DND-41 (cell line): ENCODE measurements at places on chromosomes 7 and 10.

GRCh38 chr7:18313965-18314364, 181.6 kb upstream of the HDAC9 start:
- no peak for DNase-seq

- DNase-seq: no peak
Observed at GRCh38 chr10:49611816-49612512, 1.9 kb downstream of the SLC18A3 start.

- no peak for DNase-seq
Observed at GRCh38 chr10:71219918-71220688, 7.7 kb downstream of the UNC5B start.

- no peak for DNase-seq
Observed at GRCh38 chr7:25840209-25840792, 311.7 kb upstream of the NFE2L3 start.

GRCh38 chr7:4835398-4836205, 26.2 kb downstream of the PAPOLB start:
- no peak for DNase-seq

DNA sequence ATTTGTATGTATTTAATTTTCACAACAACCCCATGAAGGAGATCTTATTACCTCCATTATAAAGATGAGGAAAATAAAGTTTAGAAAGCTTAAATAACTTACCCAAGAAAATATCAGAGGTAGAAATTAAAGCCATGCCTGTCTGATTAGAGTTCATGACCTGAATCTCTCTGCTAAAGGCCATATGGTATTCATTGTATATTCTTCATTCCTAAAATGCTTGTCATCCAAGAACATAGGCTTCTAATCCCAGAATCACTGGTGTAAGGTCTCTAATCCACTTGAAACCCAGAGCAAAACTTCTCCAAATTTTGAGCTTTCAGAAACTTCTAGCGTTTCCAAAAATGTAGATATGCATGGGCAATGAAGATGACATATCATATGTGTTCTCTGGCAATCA, 72.3 kb upstream of the YAE1 start:
- no peak for DNase-seq

DNA sequence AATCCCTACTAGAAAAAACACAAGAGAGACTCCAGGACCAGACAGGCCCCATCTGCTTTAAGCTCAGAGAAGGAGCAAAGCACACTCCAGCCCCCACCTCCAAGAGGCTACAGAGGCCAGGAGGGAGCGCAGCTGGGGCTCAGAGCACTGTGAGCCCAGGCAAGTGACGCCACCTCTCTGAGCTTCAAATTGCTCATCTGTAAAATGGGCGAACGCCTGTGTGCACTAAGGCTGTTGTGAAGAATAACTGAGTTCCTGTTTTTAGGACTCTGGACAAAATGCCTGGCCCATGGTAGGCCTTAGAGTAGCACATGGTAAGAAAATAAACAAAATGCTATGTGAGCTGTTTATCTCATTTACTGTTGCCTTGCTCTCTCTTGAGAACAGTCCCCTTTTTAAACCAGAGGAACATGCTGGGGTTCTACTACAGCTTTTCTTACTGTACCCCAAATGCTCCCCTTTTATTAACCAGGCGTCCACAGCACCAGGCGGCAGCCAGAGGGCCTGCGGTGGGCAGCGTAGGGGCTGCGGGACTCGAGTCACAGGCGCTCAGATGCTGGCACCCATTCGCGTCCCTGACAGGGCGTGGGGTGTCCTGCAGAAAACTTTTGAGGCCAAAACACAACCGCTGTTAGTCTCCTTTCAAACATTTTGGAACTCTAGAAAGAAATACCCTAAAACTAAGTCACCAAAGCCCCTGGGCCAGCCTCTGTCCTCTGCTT, 103.8 kb downstream of the TAX1BP1 start:
- DNase-seq: no peak

- DNase-seq: no peak
Observed at GRCh38 chr7:2440608-2441245, 35.5 kb downstream of the GRIFIN start.

GRCh38 chr10:106557951-106558733, 606.4 kb downstream of the SORCS1 start:
- no peak for DNase-seq

DNA sequence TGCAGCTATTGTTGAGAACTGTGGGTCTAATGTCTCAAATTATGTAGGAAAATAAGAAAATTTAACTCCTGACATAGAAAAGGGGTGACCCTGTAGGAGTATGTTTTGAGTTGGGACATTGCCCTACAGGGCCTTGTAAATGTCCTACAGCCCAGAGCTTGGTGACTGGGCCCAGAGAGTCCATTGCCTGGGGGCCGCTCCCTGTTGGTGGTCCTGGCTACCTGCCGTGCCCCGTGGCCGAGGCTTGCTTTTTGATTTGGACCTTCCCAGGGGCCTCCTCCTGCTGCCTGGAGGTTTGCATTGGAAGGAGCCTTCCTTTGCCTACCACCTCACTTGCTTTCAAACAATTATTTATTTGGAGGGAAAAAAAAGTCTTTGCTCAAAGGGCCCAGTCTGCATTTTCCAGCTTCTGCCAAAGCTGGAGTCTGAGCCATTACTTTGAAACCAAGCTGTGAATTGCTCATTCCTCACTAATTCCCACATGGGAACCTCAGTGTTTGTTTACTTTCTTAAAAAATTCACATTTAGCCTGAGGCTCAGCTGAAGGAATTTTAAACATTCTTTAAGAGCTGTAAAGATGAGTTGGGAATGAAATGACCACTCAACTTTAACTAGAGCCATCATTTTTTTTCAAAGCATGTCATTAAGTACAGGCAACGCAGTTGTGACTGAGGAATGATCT, 355.0 kb downstream of the GLRX3 start:
- no peak for DNase-seq

- DNase-seq: no peak
Observed at GRCh38 chr10:18087355-18087754, 52.9 kb upstream of the CACNB2 start.

- no peak for DNase-seq
Observed at GRCh38 chr10:97863808-97864207, 14.2 kb downstream of the GOLGA7B start.

GRCh38 chr10:45811075-45811474, 36.2 kb downstream of the AGAP4 start:
- DNase-seq: no peak

DNA sequence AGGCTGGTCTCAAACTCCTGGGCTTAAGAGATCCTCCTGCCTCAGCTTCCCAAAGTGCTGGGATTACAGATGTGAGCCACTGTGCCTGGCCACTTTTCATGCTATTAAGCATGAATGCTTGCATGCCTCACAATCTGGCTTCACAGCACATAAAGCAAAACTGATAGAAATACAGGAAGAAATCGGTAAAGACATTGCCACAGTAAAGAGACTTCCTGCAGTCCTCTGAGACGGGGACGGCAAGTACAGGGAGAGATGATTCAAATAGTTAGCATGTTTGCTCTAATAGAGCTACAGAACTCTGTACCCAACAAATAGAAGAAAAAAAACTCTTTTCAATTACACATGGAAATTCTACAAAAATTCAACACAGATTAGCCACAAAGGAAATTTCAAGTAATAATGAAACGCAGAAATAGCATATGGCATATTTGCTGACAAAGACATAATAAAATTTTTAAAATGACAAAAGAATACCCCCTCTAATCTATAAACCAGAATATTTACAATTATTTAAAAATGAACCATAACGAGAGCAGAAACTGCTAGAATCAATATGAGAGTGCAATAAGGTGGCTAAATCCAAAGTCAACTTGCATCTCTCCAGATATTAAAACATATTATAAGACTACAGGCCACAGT, 32.3 kb downstream of the CARD11 start:
- DNase-seq: no peak

GRCh38 chr10:49605216-49605938, 4.7 kb upstream of the SLC18A3 start:
- peak; percentile 1 for DNase-seq

GRCh38 chr7:70068531-70068930, 470.3 kb downstream of the AUTS2 start:
- no peak for DNase-seq

DNA sequence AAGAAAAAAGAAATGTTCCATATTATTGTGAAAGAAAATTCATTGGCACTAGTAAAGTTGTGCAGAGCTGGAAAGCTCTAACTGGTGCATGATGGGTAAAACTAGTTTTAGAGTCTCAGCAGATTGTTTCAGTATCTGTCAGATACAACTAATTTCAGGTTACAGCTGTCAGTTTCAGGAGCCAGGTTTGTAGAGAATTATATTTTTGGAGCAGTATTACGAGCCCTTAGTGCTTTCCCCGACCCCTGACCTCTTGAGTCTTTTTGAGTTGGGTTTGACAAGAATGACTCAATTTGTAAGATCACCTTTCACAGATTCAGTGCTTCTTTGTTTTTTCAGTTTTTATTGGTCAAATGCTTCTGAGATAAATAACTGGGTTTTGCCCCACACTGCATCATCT, 366.4 kb upstream of the PLXDC2 start:
- no peak for DNase-seq

DNA sequence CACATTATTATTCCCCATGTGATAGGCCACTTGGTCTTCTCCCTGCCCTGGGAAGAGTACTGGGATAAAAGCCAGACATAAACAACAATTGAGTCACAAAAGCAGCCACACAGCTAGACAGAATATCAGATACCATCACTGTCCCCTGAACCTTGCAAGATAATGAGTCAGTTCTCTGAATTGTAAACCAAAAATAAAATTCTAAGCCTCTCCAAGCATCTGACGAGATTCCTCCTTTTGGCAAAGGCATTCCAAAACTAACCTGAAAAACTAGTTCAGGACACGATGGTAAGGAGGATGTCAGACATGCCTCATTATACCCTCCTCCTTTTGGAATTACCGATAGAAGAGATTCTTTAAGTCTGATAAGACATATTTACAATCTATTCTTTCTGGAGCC, 450.7 kb downstream of the HTR7 start:
- no peak for DNase-seq

GRCh38 chr10:124539935-124540641, 78.5 kb downstream of the LHPP start:
- DNase-seq: peak; percentile 74

DNA sequence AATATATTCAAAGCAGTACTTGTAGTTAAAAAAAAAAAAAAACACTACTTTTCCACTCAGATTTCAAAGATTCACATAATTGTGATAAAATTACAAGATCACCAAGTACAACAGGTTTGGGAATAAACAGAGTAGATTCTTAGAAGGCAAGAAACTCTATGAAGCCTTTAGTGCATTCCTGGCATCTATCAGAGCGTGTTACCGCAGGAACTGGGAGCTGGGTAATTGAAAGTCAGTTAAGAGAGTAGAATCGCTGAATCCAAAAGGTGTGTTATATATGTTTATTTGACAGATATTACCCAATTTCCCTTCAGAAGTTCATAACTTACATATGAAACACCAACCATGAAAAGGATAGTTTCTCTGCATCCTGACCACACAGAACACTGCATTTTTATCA, 159.2 kb upstream of the PLXNA4 start:
- no peak for DNase-seq

- no peak for DNase-seq
Observed at GRCh38 chr10:49168831-49169500, 19.2 kb downstream of the TMEM273 start.

GRCh38 chr7:11846361-11846955, 14.5 kb upstream of the THSD7A start:
- no peak for DNase-seq

DNA sequence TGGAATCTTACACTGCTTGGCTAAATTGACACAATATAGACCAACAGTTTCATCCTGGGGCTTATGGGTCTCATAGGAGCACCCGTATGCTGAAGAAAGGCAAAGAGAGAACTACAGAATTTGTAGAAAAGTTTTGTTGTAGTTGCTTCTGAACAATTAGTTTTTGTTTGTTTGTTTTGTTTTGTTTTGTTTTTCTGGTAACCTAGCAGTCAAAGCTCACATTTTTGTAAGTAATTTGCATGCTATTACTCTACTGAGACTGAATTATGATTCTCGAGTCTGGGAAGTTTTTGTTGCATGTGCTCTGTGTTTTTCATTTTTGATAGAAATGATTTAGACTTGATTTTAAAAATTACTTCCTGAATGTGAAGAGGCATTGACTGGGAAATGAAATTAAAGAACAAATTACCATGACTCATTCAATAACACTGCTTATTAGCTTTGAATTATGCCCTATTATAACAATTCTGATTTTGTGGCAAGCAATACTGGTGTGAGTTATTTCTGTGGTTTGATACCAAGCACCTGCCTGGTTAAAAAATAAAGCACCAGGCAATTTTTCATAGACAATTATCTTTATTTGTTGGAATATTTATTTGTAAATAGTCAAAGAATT, 438 bp downstream of the LSMEM1 start:
- no peak for DNase-seq

DNA sequence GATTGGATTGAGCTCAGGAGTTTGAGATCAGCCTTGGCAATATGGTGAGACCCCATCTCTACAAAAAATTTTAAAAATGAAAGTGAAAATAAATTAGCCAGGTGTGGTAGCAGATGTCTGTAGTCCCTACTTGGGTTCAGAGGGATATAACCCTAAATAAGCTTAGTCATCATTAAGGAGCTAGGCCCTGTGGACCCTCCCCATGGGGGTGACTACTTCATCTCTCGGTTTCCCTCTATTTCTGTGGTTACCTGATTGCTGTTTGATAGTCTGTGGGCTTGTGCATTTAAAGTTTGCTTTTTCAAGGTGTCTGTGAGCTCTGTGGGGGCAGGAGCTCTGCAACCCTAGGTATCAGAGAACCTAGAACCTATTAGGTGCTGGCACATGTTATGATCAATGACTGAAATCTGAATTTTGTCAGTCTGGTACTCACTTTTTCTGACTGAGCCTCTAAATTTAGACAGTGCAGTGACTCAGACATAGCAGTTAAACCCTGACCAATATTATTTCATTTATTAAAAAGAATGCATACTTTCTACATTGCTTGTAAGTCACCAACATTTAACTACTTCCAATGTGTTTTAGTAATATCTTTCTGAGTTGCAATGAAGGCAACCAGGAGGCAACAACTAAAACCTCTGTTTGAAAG, 8.1 kb upstream of the CUZD1 start:
- DNase-seq: peak; percentile 44

GRCh38 chr10:58618158-58618676, 105.5 kb downstream of the BICC1 start:
- DNase-seq: no peak

- no peak for DNase-seq
Observed at GRCh38 chr10:27568196-27569175, 64.4 kb downstream of the RAB18 start.

DNA sequence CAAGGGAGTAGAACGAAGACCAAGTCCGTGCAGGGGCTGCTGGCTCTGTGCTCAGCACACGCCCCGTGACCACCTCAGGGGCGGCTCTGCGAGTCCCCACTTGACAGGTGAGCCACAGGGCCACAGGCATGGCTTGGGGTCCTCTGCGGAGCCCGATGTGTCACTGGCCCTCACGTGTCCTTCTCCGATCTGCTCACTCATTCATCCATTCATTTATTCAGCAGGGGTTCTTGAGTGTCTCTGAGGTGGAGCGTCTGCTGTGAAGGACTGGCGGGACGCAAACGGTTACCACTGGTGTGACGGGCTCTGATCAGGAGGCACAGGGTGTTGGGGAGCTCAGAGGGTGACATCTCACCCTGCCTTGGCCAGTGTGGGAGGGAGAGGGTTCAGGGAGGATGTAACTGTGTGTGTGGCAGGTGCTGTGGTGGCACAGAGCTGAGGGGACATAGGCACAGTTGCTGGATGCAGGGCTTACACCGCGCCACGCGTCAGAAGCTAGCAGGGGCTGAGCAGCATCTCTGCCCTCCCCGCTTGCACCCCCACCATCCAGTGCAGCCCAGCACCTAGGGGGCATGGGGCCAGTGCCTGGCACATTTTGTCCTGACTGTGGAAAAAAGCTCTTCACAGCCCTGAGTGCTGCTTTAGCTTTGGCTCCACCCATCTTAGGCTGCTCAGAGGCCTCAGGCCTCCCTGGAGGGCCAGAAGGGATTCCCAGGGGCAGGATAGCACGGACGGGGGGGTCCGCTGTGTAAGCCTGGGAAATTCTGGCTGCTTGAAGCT, 116.8 kb downstream of the LHPP start:
- DNase-seq: no peak
